ENCODE measurements at places on chromosomes 16 and 17.

DNA sequence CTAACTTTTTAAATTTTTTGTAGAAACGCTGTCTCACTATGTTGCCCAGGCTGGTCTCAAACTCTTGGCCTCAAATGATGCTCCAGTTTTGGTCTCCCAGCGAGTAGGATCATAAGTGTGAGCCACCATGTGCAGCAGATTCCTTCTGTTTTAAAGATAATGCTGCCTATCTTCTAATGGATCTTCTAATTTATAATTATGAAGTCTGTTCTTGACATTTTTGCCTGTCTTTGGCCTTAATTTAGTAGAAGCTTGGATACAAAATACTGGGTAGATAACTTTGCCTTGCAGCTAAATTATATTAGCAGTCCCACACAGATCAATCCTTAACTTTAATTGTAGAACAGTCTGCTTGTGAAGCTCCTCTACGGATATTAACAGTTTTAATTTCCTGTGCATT, 566.6 kb upstream of the CDH8 start:
- no peak for DNase-seq

- no peak for DNase-seq
Measured at GRCh38 chr16:11950388-11950787, 8.5 kb upstream of the NPIPB2 start.

DNA sequence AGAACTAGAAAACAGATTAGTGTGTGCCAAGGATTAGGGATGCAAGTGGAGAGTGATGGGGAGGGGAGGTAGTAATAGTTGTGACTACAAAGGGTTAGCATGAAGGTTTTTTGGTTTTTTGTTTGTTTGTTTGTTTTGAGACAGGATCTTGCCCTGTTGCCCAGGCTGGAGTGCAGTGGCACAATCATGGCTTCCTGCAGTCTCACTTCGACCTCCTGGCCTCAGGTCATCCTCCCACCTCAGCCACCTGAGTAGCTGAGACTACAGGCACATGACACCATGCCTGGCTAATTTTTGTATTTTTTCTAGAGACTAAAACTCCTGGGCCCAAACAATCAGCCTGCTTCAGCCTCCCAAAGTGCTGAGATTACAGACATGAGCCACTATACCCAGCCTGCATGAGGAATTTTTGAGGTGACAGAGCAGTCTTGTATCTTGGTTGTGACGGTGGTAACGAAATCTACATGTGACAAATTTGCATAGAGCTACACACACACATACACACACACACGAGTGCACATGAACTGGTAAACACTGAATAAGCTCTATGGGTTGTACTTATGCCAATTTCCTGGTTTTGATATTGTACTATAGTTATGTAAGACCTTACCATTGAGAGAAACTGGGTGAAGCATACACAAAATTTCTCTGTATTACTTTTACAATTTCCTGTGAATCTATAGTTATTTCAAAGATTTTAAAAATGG, 59.6 kb upstream of the TOM1L1 start:
- DNase-seq = no peak

DNA sequence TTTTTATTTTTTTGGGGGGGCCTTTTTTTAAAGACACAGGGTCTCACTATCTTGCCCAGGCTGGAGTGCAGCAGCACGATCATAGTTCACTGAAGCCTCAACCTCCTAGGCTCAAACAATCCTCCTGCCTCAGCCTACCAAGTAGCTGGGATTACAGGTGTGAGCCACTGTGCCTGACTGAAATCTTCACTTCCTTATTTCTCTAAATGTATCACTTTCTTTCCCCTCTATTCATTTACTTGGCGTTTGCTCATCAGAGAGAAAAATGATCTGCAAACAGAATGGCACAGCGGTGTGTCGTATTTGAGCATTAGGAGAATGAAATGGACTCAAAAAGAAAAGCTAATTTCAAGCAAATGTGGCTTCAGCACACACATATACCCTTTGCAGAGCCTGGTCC, 44.3 kb upstream of the CDH5 start:
- DNase-seq = no peak

GRCh38 chr16:86991679-86992078, 325.5 kb downstream of the C16orf95 start:
- DNase-seq = no peak

GRCh38 chr17:49729069-49729468, 21.3 kb upstream of the SLC35B1 start:
- no peak for DNase-seq

GRCh38 chr16:15849209-15849981, 7.4 kb downstream of the MYH11 start:
- no peak for DNase-seq

DNA sequence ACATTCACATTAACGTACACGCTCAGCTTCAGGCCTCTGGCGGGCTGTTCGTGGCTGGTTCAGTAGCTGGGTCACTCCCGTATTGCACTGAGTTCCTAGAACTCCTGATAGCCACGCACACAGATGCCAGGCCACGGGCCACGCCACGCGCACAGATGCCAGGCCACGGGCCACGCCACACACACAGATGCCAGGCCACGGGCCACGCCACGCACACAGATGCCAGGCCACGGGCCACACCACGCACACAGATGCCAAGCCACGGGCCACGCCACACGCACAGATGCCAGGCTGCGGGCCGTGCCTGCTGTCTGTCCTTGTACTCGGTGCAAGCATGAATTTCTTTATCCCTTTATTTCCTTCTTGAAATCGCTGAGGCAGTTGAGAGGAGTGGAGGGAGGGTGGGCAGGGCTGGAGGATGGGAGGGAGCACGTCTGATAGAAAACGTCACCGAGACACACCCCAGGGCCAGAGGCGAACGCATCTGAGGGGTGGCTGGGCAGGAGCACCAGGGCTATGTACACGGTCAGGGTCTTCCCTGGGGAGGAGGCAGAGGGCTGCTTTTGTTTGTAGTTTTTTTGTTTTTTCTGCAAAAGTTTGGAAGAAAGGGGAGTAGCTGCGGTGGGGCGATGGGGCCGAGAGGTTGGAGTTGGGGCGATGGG, 8.6 kb upstream of the PABPN1L start:
- DNase-seq = no peak

DNA sequence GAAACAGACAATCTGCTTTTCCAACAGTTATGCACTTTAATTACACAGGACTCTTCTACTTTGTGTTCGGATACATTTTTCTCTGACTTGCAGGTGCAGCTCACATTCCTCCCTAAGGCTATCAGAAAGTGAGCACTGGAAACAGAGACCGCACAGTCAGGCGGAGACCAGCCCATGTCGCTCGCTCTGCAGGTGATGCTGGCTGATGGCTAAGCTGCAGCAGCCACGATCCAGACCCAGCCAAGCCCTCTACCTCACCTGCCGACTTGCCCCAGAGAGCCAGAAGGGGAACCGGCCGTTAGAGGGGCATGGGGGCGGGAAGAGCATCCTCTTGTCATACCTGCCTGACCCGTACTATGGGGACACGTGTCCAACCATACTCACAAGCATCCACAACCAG, 33.8 kb downstream of the MAP1LC3B start:
- DNase-seq = no peak

DNA sequence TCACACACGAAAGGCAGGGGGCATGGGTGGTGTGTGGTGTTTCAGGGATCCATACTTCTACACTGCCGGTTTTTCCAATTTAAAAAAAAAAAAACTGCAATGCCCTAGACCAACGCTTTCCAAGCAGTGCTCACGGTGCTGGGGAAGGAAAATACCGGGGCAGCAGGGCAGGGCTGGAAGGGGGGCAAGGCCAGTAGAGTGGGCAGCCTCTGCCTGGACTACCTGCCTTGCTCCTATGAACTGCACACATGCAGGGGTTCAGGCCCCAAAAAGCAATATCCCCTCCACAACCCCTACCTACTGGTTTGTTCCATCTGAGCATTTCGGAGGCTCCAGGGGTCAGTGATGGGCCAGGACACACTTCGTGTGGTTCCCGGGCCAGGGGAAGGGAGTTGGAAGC, 29.4 kb downstream of the RPH3AL start:
- no peak for DNase-seq

DNA sequence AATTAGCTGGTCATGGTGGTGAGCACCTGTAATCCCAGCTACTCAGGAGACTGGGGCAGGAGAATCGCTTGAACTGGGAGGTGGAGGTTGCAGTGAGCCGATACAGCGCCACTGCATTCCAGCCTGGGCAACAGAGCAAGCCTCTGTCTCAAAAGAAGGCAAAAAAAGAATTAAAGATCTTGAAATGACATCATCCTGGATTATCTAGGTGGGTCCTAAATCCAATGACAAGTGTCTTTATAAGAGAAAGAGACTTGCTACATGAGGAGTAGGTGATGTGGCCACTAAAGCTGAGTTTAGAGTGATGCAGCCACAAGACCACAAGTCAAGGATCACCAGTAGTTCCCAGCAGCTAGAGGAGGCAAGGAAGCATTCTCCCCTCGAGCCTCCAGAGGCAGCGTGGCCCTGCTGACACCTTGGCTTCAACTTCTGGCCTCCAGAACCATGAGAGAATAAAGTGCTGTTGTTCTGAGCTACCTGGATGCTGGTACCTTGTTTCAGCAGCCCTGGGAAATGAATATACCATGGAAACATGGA, 15.8 kb downstream of the CIITA start:
- no peak for DNase-seq

- DNase-seq = no peak
Measured at GRCh38 chr16:48540222-48540900, 69.6 kb downstream of the N4BP1 start.

- no peak for DNase-seq
Measured at GRCh38 chr16:48044117-48044516, 111.7 kb downstream of the ABCC12 start.

Data from stimulated activated CD4-positive, alpha-beta T cell treated with anti-CD3 and anti-CD28 coated beads, Interleukin-15, amount 100 ng/mL, for 48 hours (primary cell).